ENCODE measurements at places on chromosomes 13 and 19.

DNA sequence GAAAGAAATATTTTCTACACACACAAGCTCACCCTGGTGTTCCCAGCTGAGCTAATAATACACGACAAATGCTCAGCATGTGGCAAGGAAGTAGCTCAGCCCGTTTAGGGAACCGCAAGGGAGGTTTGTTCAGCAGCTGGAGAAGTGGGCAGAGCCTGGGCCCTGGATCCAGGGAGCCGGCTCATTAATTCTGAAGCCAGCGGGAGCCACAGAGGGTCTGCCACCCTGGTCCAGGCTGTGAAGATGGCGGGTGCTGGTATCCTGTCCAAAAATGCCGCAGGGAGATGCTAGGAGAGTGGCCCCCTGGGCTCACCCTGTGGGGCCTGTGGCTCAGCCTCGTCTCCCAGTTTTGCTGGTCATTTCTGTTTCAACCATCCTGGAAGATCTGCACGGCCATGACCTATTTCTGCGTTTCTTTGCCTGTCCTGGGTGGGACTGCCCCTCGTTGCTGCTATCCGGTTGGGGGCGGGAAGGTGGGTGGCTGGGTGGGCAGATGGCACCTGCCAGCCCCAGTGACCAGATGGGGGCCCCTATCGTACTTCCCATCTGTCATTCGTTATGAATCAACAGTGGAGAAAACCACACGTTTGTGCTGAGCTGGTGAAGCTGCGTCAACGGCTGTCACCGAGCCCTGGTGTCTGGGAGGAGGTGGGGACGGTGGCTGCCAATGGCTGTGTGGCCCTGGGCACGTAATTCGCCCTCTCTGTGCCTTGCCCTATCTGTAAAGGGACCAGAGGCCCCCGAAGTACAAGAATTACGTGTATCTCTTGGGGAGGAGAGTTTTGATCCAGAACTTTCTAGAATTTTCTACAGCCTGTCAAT lies 2.7 kb upstream of the GNA15 start:
- peak overlapping the region; percentile 20 for H3K4me3 ChIP-seq
- peaks cover 3% of the 10 kb centered on the region for H3K27me3 ChIP-seq
- no peaks in the 10 kb centered on the region for H3K36me3 ChIP-seq
- peak overlapping the region; percentile 29 for H3K27ac ChIP-seq
- peaks cover 15% of the 10 kb centered on the region for H3K4me1 ChIP-seq
- peak; percentile 84 for DNase-seq

- no peaks in the 10 kb centered on the region for H3K36me3 ChIP-seq
- no peaks in the 10 kb centered on the region for H3K27me3 ChIP-seq
- no peaks in the 10 kb centered on the region for H3K4me1 ChIP-seq
- DNase-seq: no peak
- H3K4me3 ChIP-seq: no peak overlapping the region
Observed at GRCh38 chr13:29483623-29484022, 111.9 kb downstream of the SLC7A1 start.

- no peaks in the 10 kb centered on the region for H3K4me1 ChIP-seq
- H3K4me3 ChIP-seq: no peak overlapping the region
- no peak overlapping the region for H3K27ac ChIP-seq
- H3K36me3 ChIP-seq: no peaks in the 10 kb centered on the region
- no peak for DNase-seq
Observed at GRCh38 chr13:113663934-113664333, 3.1 kb upstream of the GRK1 start.

DNA sequence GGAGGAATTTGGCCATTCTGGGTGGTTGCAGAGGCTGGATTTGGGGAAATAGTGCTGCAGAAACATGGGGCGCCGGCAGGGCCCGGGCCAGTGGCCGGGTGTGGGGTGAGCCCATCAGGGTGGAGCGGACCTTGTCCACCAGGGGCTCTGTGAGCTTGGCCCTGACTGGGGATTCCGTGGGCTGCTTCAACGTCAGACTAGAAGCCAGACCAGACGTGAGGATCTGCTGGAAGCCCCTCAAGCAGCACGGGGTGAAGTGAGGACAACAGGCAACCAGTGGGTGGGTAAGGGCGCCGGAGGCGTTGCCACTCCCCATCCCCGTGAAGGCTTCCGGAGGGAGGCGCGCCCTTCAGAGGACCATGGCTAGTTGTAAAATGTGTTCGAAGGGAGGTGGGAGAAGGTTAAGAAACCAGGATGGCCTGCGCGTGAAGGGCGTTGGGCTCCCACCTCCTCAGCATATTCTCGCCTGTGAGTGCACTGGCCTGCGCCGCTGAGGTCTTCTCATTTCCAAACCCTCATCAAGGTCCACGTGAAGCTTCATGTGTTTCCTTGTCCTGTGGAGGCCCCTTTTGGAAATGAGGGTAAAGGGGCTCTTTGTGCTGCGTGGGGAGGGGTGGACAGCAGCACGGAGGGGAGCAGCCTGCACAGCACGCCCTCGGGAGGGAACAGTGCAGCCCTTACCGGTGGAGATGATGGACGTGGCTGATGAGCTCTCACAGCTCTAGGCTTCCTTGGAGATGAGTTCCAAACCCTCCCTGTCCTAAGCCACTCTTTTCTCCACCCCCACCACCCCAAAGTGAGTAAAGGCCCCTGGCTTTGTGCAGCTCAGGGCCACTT lies 8.3 kb downstream of the TEX29 start:
- no peaks in the 10 kb centered on the region for H3K4me1 ChIP-seq
- H3K27ac ChIP-seq: no peak overlapping the region
- H3K4me3 ChIP-seq: no peak overlapping the region
- no peaks in the 10 kb centered on the region for H3K36me3 ChIP-seq
- no peak for DNase-seq

DNA sequence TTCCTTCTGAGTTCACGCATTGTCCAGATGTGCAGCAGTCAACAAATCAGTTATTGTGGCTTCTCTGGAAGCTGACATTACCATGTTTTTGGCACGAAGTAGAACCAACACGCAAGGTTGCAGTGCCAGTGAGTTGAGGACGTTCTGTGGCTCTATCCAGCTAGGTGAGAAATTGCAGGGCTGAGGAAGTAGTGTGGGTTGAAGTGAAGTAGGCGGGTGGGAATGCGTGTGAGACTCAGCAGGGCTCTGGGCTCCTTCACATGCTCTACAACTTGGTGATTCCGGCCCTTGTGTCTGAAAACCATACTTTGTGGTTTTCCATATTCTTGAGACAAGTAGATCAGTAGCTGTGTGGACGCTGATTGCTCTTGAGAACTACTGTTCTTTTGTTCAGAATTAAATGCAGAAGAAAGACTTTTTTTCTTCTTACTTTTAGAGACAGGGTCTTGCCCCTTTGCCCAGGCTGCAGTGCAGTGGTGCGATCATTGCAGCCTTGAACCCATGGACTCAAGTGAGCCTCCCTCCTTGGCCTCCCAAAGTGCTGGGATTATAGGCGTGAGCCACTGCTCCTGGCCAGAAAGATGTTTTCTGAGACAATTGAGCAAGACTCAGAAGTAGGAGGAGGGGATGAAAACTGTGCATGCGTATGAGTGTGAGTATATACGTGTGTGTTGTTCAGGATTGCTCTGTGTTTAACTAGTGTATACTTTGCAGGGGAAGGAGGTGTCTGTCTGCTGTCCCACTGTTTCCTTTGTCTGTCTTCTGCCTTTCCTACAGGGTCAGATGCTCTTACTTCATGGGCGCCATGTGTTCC lies 46.2 kb downstream of the GATAD2A start:
- DNase-seq: peak; percentile 69
- H3K4me1 ChIP-seq: peaks cover 78% of the 10 kb centered on the region
- H3K27me3 ChIP-seq: no peaks in the 10 kb centered on the region
- no peaks in the 10 kb centered on the region for H3K36me3 ChIP-seq

DNA sequence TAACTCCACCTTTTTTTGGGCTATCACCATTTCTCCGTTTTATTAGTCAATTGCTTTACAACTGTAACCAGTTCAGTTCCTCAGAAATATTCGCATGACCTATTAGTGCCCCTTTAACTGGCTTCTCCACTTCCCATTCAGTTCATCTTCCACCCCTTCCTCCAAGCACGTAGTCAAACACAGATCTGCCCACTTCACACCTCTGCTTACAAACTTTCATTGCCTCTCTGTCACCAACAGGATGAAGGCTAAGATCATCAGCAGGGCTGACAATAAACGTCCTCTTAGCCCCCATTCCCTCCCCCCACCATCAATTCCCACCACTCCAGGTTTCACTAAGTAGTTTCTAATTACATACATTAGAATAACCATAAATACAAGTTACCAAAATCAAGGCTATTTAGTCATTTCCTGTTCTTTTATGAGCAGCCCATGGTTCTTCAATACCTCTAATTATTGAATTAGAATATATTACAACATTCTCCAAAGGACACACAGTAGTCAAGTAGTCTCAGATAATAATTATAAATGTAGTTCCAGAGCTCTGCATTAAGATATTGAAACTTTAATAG lies 95.7 kb downstream of the SPRY2 start:
- no peaks in the 10 kb centered on the region for H3K27me3 ChIP-seq
- H3K27ac ChIP-seq: no peak overlapping the region
- no peak overlapping the region for H3K4me3 ChIP-seq
- DNase-seq: no peak
- H3K36me3 ChIP-seq: no peaks in the 10 kb centered on the region

- H3K27ac ChIP-seq: no peak overlapping the region
- H3K4me3 ChIP-seq: no peak overlapping the region
- no peak for DNase-seq
- no peaks in the 10 kb centered on the region for H3K36me3 ChIP-seq
- no peaks in the 10 kb centered on the region for H3K4me1 ChIP-seq
- H3K27me3 ChIP-seq: no peaks in the 10 kb centered on the region
Observed at GRCh38 chr13:103130146-103130545, 63.9 kb upstream of the SLC10A2 start.

DNA sequence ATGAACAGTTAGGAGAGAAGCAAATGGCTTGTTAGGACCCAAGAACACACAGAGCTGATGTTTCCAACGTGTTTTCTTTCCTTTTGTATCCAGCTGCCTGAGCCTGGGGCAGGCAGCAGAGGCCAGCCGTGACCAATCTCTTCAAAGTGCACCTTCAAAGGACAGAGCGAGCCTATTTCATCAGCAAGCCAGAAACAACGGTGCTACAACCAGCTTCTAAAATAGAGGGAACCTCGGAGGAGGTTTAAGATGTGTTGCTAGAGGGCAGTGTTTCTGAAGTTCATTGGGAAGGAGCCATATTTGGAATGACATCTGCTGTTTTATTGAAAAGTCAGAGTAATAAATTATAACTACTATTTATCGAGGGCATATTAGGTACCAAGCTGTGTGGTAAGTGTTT lies 56.2 kb upstream of the RFC3 start:
- H3K36me3 ChIP-seq: no peaks in the 10 kb centered on the region
- no peak overlapping the region for H3K4me3 ChIP-seq
- H3K27me3 ChIP-seq: no peaks in the 10 kb centered on the region
- H3K4me1 ChIP-seq: no peaks in the 10 kb centered on the region
- no peak overlapping the region for H3K27ac ChIP-seq

DNA sequence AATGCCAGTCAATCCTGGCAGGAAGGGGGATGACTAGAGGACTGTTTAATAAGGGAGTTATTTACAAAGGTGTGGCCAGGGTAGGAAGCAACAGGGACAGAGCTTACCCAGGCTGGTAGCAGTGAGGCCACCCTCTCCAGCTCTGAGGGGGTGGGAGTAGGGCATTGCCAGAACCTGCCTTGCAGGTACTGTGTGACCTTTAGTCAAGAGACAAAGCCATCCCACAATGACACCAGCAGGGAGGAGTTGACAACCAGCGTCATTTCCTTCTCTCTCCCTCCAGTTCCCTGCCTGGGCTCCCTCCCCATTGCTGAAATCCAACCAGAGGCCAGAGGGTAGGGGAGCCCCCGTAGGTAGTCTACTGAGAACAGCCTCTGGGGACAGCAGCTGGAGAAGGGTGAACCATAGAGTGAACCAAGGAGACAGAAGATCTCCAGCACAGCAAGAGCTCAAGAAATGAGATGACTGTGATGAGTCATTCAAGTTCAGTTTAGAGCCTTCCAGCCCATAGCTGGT lies 33.3 kb upstream of the SPATA13 start:
- no peaks in the 10 kb centered on the region for H3K4me1 ChIP-seq
- no peak overlapping the region for H3K4me3 ChIP-seq
- no peak for DNase-seq
- H3K27ac ChIP-seq: no peak overlapping the region
- H3K27me3 ChIP-seq: no peaks in the 10 kb centered on the region

DNA sequence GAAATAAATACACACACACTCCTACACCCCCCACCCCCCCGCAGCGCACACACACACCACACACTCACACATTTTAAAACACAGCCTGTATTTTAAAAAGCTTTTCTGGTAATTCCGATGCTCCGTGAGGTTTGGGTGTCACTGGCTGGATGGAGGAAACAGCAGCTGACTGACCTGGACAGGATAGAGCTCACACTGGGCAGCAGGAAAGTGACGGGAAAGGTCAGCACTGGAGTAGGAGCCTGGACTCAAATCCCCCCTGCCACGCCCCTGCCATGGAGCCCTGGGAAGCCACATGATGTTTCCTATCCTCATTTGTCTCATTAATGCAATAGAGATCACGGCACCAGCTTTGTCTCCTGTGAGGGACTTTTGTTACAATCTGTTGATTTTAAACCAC lies 49.3 kb upstream of the STARD13 start:
- no peaks in the 10 kb centered on the region for H3K4me1 ChIP-seq
- H3K36me3 ChIP-seq: no peaks in the 10 kb centered on the region
- H3K27me3 ChIP-seq: no peaks in the 10 kb centered on the region
- H3K27ac ChIP-seq: no peak overlapping the region
- no peak overlapping the region for H3K4me3 ChIP-seq

DNA sequence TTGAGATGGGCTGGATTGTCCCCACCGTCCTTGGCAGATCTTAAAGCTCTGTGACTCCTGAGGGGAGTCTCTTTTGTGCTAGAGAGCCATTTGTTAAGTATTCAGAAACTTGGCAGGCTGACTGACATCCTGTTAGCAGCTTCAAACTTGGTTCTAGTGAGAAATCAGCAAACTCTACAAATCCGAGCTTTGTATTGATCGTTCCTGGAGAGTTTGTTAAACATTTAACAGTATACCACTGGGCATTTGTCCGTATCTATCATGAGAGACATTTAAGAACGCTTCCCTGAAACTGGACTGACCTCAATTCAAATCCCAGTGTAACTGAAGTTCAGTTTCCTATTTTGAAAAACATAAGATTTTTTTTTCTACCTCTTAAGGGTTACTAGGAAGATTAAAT lies 3.1 kb downstream of the ATP12A start:
- H3K27ac ChIP-seq: no peak overlapping the region
- H3K27me3 ChIP-seq: peaks cover 12% of the 10 kb centered on the region
- H3K36me3 ChIP-seq: no peaks in the 10 kb centered on the region
- peaks cover 35% of the 10 kb centered on the region for H3K4me1 ChIP-seq
- no peak overlapping the region for H3K4me3 ChIP-seq

- no peak overlapping the region for H3K27ac ChIP-seq
- H3K4me3 ChIP-seq: no peak overlapping the region
- H3K36me3 ChIP-seq: no peaks in the 10 kb centered on the region
- H3K27me3 ChIP-seq: no peaks in the 10 kb centered on the region
Observed at GRCh38 chr19:32063601-32064000, 281.8 kb upstream of the ZNF507 start.
